RPMI8226 (cell line): ENCODE measurements at places on chromosomes 1 and 21.

DNA sequence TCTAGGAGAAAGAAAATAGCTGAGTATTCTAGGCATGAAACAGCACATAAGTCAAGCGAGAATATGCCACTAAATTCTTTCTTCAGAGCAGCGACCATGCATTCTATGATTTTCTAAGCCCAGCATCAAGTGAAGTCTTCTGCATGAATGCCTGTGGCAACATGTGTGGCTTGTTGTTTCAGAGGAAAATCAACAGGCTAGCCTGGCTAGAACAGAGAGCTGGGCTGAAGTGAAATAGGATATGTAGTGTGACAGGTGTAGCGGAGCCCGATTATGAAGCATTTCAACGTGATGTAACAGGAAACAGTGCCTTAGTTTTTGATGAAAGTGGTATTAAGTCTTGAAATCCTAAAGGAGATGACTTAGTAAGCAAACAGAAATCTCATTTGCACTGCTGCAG is 7.0 kb downstream of the CSDE1 start:
- no peak for DNase-seq

- no peak for DNase-seq
Measured at GRCh38 chr1:151007853-151008243, 401 bp upstream of the PRUNE1 start.

DNA sequence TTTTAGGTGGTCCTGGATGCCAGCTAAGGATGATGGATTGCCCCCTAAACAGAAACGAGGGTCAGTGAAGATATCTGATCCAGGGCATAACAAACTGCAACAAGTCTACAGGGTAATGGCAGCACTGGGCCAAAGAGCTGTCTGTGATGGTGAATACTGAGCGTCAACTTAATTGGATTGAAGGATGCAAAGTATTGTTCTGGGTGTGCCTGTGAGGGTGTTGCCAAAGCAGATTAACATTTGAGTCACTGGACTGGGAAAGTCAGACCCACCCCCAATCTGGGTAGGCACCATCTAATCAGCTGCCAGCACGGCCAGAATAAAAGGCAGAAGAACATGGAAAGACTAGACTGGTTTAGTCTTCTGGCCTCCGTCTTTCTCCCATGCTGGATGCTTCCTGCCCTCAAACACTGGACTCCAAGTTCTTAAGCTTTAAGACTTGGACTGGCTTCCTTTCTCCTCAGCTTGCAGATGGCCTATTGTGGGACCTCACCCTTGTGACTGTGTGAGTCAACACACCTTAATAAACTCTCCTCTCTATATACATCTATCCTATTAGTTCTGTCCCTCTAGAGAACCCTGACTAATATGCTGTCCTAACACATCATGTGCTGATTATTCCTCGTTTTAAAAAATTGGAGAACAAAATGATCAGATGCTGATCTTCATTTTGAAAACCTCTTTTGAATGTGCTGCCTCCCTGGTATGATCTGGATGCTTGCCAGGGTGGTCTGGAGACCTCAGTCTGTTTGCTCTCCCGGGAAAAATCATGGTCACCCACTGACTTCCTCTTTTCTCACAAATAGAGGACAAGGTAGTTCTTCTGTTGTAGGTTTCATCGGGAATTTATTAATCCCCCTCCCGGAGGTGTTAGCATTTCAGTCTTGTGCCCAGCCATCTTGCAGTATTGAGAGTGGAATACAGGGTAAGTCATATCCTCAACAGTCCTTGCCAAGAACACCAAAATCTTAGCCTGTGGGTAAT is 234.7 kb downstream of the SETD4 start:
- no peak for DNase-seq

DNA sequence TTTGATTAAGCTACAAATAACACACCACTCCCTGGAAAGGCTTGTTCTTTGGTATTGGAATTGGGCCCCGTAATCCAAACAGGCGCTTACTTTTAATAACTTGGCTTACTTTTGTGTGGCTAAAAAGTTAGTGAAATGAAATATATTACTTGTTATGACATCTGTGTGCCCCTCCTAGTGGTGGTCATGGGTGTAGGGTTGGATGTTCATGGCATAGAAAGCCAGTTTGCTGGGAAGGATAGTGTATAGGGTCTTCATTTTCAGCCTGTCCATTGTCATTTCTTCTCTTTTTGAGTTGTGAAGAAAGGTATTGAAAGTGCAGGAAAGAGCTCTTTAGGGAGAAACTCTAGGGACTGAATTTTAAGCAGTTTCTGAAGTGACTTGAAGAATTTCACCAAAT is 5.9 kb downstream of the CDC14A start:
- no peak for DNase-seq

DNA sequence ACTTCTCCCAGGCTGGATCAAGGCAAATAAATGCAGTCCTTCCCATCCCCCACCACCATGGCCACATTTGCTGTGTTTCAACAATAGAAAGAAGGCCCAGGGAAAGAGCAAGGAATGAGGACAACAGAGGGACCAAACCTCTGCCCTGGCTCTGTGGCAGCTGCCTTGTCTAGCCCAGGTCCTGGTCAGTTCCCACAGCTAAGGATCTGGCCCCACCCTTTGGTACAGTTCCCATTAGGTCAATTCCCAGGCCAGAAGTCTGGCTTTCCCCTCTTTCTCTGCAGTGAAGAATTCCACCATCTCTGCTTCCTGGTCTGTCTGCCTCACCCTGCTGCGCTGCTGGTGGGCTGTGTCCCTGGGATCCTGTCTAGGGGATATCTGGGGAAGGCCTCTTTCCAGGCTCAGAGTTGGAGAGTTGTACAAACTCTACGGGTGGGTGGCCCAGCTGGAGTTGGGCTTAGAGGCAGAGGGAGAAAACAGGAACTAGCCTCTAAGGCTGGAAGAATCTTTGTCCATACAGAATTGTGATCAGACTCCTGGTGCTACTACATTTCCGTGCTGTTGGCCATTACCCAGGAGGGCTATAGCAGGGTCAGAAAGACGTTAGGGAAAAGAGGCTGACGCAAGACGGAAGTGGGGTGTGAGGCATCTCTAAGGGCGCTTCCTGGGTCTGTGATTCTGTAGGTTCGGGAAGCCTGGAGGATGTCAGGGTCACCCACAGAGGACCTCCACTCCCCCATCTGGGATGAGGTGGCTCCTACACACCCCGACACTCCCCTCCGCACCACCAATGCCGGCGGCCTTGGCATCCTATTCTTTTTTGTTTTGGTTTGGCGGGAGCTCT is 953 bp upstream of the NDUFS2 start:
- no peak for DNase-seq

GRCh38 chr1:237799762-237800474 is 90.8 kb downstream of the ZP4 start:
- peak; percentile 72 for DNase-seq

GRCh38 chr1:15391366-15391765 is 18.3 kb upstream of the EFHD2 start:
- no peak for DNase-seq

DNA sequence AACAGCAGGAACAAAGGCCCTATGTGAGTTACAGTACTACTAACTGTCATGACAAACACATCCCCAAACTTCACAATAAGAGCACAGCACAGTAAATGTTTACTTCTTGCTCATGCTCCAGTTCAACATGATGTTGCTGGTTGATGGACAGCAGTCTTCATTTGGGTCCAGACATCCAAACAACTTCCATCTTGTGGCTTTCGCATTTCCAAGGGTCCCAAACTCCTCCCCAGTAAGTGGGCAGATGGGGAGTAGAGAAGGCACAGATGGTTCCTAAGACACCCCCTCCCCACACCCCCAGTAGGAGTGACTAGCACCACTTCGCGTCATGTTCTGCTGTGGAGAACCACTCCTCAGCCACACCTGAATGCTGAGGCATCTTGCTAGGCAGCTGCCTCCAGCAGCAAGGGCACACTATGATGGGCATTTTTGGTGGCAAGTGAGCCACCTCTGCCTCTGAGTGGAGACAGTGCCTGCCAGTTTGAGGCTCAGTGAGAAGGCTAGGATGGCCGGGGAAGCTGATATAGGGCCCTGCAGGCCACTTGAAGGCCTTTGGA is 32.7 kb upstream of the CD2 start:
- no peak for DNase-seq

DNA sequence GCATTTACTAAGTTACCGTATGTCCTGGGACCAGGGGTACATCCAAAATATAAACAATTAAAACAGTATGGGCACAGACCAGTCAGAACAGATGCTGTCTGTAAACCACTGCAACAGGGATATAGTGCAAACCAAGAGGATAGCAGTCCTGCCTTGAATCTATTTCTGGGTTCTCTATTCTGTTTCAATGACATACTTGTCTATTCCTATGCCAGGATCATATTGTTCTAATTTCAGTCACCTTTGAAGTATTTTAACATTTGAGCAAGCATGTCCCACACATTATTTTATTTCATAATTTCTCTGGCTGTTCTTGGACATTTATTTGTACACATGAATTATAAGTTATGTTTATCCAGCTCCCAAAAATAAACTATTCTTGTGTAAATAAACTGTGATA is 28.2 kb upstream of the SYDE2 start:
- DNase-seq: no peak

GRCh38 chr1:59178339-59179187 is 118.3 kb upstream of the FGGY start:
- no peak for DNase-seq

DNA sequence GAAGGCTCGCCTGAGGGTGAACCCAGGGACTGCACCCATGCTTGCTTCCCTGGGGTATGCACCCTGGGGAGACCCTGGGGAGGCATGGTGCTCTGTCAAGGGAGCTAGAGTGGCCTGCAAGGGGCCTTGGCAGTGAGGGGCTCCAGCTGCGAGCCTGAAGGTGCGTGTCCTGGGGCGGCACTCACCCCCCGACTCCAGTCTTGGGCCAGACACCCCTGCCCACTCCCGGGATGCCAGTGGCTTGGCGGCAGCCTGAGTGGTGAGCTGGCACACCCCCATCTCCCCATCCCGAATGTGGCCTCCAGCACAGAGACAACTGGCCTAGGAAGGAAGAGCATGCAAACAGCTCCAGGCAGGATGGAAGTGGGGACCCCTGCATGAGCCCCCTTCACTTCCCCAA is 2.6 kb downstream of the SUMO3 start:
- DNase-seq: no peak

DNA sequence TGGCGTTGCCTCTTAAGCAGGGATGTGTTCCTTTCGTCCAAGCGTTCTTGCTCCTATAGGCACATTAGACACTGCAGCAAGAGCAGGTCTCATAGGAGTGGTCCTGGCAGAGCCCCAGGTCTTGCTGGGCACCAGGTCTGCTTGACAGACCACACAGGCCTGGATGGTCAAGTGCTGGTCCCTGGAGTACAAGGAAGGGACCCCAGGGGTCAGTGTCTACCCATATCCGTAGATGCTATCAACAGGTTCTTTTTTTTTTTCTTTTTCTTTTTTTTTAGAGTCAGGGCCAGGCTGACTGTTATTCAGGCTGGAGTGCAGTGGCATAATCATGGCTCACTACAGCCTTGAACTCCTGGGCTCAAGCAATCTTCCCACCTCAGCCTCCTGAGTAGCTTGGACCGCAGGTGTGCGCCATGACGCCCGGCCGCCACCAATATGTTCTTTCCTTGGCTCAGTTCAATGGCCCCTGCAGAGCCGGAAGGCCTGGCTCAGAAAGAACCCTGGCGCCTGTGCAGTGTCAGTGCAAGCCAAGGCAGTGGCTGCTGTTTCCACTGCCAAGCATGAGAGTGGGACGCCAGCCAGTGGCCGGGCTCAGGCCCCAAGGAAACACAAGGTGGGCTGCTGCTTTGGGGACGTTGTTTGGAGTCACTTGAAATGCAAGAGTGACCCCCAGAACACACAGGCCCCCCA is 10.0 kb upstream of the TNFRSF8 start:
- DNase-seq: no peak

DNA sequence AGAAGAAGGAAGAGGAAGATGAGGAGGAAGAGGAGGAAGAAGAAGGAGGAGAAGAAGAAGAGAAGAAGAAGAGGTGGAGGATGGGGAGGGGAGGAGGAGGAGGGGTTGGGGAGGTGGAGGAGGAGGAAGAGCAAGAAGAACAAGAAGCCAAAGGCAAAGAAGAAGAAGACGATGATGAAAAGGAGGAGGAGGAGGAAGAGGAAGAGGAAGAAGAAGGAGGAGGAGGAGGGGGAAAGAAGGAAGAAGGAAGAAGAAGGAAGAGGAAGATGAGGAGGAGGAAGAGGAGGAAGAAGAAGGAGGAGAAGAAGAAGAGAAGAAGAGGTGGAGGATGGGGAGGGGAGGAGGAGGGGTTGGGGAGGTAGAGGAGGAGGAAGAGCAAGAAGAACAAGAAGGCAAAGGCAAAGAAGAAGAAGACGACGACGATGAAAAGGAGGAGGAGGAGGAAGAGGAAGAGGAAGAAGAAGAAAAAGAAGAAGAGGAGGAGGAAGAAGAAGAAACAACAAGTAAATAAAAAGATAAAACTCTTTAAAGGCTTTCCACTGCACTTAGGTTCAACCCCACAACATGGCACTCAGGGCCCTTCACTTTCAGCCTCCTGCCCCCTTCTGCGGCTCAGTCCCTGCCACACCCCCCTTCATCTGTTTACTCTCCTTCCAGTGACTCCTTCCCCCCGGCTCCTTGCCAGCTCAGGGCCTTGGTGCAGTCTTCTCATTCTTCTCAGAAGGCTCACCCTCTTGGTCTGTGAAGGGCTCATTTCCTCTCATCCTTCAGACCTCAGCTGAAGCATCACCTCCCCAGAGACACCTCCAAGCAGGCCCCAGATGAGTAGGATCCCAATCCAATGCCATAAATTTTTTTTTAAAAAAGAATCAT is 114.0 kb downstream of the KCNN3 start:
- peak; percentile 23 for DNase-seq

DNA sequence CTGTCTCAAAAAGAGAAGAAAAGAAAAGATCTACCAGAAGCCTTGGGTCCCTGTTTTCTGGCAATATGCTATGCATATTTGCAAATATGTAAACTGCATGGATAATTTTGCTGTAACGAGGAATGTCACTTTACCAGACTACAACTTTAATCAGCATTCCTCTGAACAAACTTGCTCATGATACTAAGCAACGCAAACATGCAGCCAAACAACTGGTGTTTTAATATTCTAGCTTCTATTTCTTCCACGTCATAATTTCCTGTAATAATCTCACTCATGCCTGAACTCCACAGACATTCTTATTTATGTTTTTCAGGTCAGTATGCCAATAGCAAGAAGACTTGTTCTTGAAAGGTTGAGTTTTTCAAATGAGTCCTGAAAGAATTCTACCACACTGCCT is 114.1 kb downstream of the SIM2 start:
- DNase-seq: no peak

DNA sequence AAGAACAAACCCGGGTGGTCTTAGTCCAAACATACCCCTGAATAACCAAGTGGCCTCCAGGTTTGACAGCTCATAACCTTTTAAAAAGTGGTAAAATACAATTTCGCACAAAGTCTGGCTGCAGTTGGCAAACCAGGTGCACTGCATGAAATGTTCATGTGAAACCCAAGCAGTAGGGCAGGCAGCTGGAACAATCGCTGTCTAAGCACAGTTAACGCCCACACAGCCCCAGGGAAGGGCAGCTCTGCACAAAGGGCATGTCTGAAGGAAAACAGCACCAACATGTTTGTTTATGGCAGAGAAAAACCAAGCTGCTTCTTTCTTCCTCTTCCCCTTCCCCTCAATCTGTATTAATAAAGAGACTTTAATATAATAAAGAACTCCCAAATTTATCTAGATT is 49.5 kb downstream of the KIAA1614 start:
- DNase-seq: peak; percentile 81

DNA sequence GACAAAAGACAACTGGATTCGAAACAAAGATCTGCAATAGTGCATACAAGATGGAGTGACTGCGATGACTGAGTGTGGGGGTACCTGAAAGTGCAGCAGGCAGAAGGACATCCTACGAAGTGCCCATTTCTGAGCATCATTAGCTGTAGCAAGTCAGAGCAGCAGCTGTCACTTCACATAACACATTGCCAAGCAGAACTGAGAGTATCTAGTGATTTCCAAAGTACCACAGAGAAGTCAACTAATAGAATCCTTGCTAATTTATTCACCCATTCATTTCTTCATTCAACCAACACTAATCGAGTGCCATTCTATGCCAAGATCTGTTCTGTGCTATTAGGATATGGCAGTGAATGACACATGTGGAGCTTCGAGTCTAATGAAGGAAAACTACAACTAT is 31.6 kb upstream of the CAMSAP2 start:
- no peak for DNase-seq
